ENCODE measurements at places on chromosomes 12 and 14.

DNA sequence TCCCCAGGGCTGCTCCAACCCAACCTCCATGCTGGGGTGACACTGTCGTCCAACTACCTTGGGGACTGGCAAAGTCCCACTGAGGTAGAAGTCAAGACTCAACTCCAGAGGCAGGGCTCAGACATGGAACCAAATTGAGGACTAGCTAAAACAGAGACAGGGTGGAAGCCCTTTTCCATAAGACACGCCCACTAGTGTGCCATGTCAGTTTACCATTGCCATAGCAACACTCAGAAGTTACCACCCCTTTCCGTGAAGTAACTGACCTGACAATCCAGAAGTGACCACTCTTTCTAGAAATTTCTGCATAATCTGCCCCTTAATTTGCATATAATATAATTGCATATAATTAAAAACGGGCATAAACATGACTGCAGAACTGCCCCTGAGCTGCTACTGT lies 409.6 kb downstream of the MED13L start:
- no peak for DNase-seq

GRCh38 chr12:43648636-43649035 lies 96.6 kb upstream of the ADAMTS20 start:
- no peak for DNase-seq

DNA sequence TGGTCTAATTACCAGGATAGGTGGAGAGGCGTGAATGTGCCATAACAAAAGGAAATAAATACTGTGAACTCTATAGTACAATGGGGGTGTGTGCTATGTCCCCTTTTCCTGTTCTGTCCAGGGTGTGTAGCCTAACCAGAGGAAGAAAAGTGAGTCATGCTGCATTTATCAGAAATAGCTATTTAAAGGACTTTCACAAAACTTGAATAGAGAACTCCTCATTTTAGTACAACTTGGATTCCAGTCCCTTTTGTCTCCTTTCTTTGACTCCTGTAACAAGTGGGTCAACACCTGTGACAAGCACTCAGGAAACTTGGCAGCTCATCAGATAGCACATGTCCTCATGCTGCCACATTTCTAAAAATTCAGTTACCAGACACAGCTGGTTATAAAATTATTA lies 123.4 kb downstream of the CCDC91 start:
- no peak for DNase-seq

DNA sequence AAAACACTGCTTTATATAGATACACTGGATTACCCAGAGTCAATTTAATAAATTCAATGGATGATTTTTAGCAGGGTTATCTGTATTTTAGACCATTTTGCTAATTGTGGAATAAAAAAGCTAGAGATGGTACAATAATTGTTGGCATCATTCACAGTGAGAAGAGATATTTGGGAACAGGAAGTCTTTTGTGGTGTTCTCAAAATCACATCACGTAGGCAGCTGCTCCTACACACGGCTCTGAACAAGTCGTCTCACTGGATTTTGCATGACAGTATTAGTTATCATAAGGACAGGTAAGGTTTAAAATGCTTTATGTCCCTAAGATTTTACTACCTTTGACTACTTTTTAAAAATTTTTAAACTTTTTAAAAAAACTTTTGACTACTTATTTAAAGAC lies 52.0 kb downstream of the PAPLN start:
- DNase-seq = no peak

DNA sequence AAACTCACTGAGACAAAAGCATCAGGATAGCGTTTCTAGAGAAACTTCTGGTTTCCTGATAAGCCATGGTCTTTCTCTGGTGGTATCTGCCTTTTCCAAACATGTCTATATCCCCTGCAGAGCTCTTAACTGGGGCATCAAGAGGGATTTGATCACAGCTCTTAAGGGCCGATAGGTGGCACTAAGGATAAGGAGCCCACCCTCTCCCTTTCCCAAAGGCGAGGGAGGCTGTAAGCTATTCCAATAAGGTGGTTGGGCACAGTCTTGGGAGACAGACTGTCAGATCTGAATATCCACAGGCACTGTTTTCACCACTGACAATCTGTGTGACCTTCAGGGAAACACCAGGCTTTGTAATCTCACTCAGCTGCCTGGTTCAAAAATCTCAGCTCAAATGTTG lies 206.0 kb downstream of the ADGRD1 start:
- no peak for DNase-seq

- DNase-seq = no peak
Measured at GRCh38 chr14:92459950-92460421, 53.6 kb upstream of the RIN3 start.

DNA sequence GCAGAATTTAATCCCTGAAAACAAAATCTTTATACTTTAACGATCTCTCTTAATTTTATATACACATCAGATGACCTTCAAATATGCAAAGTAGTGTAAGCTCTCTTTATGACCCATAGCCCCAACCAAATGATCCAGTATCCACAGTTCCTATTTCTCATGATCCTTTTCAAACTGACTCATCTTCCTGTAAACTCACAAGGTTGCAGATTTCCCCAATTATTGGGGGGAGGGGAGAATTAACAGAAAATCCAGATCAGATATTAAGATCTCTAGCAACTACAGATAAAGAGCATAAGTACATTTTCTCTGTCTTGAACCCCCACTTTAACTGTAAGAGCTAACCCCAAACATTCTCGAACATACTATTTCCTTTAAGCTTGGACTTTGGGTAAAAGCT lies 12.5 kb downstream of the GNS start:
- no peak for DNase-seq

DNA sequence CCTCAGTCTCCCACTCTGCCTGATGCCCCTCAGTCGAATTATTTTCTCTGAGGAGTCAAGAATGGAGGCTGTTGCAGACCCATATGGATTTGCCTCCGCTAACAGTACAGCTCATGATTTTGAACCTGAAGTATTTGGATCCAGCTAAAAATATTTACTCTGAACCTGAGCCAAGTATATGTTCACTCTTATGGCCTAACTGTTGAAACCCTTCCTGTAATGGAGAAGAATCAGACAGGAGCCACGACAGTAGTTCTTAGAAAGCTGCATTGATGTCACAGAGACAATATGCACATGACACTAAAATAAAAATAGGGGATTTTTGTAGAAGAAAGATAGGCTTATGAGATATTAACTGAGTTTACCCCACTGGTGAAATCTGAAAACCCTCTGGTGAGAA lies 1128.3 kb upstream of the FLRT2 start:
- DNase-seq = no peak

- no peak for DNase-seq
Measured at GRCh38 chr12:48980389-48980952, 2.3 kb downstream of the WNT1 start.

DNA sequence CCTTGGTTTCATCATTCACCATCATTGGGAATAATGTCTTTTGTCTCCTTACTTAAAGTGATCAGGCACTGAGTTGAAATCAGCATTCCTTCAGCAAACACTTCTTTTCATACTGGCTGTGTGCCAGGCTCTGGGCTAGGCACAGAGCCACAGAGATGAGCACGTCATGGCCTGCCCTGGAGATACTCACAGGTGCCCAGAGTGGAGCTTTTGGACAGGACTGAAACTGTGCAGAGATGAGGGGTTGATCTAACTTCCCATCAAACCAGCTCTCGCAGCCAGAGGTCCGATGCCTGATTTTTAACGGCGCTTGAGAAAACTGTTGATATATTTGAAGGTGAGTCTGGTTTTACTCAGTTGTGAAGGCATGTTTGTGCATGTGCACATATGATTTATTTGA lies 43.1 kb downstream of the CACNA1C start:
- no peak for DNase-seq

DNA sequence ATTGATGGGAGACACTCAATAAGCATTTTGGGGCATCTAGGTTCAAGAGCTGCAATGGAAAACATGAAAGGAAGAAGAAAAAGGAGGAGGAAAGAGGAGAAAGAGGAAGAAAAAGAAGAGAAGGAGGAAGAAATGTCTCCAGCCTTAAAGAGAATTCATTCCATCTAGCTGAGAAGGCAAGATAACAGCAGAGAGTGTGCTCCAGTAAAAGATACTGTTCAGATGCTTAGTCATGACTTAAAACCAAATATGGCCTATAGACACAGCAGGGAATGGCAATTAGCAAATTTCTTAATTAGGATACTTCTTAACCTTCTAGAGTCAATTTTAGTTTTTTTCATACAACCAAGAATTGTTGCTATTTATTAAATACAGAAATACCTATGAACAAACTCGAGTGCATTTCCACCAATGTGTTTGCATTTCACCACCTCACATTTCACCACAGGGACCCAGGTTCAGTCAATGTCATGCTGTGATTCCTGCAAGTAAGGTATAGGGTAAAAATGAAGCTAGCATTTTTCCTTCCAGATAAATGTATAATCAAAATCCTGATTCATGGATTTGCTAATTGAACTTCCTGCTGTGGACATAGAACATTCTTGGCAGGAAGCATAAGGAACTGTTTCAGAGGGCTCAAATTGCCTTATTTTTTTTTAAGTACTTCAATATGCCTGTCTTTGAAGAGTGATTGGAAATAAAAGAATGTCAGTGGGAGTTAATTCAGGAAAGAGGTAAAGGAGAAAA lies 177.8 kb downstream of the RPS29 start:
- DNase-seq = no peak

DNA sequence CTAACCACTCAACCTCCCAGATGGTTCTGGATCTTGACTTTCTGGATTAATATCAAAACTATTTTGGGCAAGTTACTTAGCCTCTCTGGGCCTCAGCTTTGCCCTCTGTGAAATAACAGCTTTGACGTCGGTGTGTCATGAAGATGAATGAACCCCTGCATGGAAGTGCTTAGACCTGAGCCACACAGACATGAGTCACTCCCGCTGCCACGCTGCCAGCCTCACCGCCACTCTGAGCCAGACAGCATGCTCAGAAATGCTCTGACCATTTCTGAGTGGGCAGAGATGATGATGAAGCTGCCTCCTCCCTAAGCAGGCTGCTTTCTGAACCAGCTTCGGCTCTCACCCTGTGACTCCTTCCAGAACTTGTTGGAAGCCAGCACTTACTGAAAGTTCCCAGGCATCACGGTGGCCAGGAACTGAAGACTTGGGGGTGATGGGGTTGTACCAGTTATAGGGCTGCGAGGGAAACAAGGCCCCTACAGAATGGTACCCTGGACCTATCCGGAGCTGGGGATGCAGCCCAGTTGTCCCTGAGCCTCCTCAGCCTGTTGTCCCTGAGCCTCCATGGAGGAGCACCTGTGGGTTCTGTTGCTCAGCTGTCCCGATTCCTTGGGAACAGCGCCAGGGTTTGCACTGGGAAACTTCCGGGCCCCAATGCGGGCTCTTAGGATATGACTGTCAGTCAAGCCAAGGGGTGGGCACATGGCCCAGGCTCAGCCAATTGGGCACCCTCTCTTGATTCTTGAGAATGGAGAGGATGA lies 2.0 kb upstream of the CCDC197 start:
- no peak for DNase-seq

DNA sequence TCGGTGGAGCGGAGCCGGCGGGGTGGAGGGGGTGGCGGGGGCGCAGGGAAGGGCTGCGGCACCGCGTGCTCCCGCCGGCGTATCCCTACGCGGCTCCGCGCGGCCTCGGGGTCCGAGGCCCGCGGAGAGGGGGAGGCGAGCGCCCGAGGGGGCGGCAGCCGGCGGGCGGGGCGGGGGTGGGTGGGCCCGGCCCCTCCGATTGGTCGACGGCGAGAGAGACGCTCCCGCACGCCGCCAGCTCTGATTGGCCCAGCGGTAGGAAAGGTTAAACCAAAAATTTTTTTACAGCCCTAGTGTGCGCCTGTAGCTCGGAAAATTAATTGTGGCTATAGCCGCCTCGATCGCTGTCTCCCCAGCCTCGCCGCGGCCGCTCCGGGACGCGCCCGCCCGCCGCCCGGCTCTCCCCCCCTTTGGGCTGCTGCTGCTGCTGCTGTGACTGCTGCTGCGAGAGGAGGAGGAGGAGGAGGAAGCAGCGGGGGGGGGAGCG lies at the start of gene FOXG1:
TSS of gene FOXG1 (plus strand) at position 319 of the 487 bp plus-strand sequence. CDS start 493 bp downstream, outside the sequence.
- DNase-seq = peak; percentile 68

- DNase-seq = no peak
Measured at GRCh38 chr14:89892953-89893352, 61.6 kb downstream of the EFCAB11 start.

GRCh38 chr14:23468704-23469126 lies 788 bp upstream of the NGDN start:
- no peak for DNase-seq

- no peak for DNase-seq
Measured at GRCh38 chr12:52202361-52203078, 10.7 kb upstream of the KRT80 start.

DNA sequence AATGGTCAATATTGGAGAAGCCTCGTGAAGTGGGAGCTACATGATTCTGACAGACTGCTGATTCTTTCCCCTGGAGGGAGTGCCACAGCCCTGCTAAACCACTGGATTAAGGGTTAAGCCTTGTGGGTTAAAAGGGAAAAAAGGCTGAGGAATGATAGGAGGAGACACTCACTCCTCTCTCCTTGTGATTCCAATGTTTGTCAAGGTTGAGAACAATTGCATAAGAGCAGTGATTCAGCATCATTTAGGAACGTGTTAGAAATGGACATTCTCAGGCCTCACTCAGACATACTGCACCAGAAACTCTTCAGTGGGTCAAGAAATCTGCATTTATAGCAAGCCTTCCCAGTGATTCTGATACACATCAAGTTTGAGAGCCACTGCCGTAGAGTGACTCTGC lies 87.8 kb upstream of the GZMB start:
- DNase-seq = no peak

DNA sequence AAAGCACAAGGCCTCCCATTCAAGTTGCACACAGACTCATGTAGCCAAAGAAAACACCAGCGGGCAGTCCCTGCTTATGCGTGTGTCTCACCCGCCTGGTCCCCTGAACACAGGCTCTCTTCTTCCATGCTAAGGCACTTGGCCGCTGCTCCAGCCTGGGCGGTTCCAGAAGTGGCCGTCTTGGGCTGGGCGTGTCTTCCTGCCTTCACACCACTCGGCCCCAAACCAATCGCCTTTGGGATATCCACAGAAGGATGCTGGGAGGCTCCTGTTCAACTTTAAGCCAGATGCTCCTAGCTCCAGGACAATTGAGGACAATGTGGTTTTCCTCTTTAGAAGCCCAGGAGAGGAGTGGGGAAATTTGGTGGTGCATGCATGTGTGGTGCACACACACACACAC lies 2.2 kb downstream of the SCARB1 start:
- DNase-seq = no peak

- DNase-seq = no peak
Measured at GRCh38 chr12:132445884-132446632, 43.9 kb upstream of the FBRSL1 start.

GRCh38 chr14:95319312-95320077 lies at the start of gene CLMN:
Gene CLMN, minus strand, starts transcription at chr14:95319908. Its CDS starts 116 bp downstream, at chr14:95319792.
- DNase-seq = peak; percentile 50

DNA sequence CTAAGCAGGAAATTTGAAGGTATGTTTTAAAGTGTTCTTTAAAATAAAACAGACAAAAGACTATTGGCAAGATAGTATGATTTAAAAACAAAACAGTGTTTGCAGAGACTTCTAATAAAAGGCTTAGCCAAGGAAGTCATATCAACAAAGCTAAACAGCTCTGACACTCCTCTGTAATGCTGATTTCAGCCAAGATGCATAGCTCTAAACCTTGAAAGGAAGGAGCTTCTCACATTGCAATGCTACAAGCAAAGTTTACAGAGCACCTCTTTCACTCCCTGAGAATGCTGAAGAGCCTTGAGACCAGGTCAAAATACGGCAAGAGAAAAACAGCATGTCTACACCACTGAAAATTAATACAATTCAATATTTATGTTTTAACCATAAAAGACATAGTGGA lies 51.8 kb downstream of the PARP11 start:
- no peak for DNase-seq

- DNase-seq = no peak
Measured at GRCh38 chr12:54649825-54650224, 1.7 kb upstream of the DCD start.

All from D721Med (cell line).